CD4-positive, alpha-beta T cell (primary cell): ENCODE measurements at places on chromosomes 1 and 21.

DNA sequence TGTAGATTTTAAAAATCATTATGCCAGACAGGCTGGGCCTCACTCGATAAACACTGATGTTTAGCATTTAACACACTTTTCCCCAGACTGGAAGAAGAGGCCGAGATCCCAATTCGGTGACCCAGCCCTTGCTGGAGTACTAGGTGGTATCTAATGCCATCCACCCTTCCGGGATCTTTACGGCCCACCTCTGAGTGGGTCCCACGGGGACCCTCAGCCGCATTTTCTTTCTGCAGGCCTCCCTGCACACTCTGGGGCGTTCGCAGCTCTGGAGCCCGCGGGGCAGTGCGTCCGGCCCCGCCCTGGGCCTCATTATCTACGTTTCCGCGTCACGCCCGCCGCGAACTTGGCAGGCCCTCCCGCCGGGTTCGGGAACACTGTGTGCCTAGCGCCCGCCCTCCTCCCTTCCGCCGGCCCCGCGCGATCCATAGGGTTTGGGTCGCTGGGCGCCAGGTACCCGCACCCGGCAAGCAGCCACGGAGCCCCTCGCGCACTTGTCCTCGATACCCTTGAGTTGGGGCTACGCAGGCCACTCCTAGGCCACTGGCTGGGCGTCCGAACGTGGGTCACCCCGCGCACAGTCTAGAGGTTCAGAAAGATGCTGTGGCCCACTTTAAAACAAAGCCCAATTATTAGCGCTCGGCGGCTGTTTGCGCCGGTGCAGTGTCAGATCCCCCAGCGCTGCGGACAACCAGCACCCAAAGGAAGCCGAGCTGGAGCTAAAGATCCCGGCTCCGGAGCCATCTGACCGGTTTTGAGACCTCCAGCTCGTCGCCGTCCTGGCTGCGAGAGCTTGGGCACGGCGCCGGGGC is 950 bp upstream of the EVA1C start:
- peaks cover 31% of the 10 kb centered on the region for H3K4me1 ChIP-seq
- peak overlapping the region; percentile 96 for H3K4me3 ChIP-seq
- H3K36me3 ChIP-seq = no peaks in the 10 kb centered on the region
- H3K27ac ChIP-seq = peak overlapping the region; percentile 96

- H3K4me3 ChIP-seq = no peak within 1 kb of the TSS
- no peaks in the 10 kb centered on the region for H3K36me3 ChIP-seq
- no peak for DNase-seq
- no peak within 1 kb of the TSS for H3K27ac ChIP-seq
- H3K27me3 ChIP-seq = no peaks in the 10 kb centered on the region
These were observed at the start of gene EXTL1 for GRCh38 chr1:26021647-26022403. Gene EXTL1, plus strand, starts transcription at chr1:26021775. Its CDS starts 872 bp downstream, at chr1:26022647.

GRCh38 chr1:160520582-160520981 is 2.5 kb downstream of the SLAMF6 start:
- H3K4me3 ChIP-seq = peak overlapping the region; percentile 70
- DNase-seq = no peak
- no peaks in the 10 kb centered on the region for H3K36me3 ChIP-seq
- H3K27me3 ChIP-seq = no peaks in the 10 kb centered on the region
- peak overlapping the region; percentile 66 for H3K27ac ChIP-seq

- no peak for DNase-seq
- H3K27me3 ChIP-seq = no peaks in the 10 kb centered on the region
- H3K4me1 ChIP-seq = no peaks in the 10 kb centered on the region
- H3K27ac ChIP-seq = no peak overlapping the region
- no peak overlapping the region for H3K4me3 ChIP-seq
These were observed 64.0 kb downstream of the CTH start for GRCh38 chr1:70475023-70475422.

DNA sequence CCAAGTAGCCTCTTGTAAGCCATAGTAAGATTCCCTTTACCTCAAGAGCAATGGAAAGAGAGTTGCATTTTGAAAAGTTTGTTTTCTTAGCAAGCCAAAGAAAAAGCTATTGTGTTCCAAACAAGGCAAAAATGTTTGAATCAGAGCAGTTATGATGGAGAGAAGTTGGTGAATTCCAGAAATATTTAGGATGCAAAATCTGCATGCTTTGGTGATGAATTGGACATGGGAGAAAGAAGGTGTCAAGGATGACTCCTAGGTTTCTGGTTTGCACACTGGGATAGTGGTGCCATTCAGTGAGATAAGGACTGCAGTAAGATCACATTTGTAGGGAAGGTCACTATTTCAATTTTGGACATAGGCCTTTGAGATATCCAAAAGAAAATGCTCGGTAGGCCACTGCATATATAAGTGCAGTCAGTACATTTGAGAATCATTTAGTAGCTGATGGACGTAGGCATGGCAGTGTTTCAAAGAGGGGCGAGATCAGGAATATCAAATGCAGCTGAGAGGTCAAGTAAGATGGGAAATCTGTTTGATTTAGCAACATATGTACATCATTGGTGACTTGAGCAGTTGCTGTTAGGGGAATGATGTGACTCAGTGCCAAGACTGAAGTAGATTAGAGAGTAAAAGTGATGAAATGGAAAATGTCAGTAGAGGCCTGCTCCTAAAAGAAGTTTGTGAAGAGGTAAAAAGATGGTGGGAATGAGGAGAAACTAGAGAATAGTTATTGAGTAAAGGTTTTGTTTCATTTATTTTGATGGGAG is 33.9 kb upstream of the GPR25 start:
- H3K4me3 ChIP-seq = no peak overlapping the region
- no peak overlapping the region for H3K27ac ChIP-seq
- DNase-seq = no peak

DNA sequence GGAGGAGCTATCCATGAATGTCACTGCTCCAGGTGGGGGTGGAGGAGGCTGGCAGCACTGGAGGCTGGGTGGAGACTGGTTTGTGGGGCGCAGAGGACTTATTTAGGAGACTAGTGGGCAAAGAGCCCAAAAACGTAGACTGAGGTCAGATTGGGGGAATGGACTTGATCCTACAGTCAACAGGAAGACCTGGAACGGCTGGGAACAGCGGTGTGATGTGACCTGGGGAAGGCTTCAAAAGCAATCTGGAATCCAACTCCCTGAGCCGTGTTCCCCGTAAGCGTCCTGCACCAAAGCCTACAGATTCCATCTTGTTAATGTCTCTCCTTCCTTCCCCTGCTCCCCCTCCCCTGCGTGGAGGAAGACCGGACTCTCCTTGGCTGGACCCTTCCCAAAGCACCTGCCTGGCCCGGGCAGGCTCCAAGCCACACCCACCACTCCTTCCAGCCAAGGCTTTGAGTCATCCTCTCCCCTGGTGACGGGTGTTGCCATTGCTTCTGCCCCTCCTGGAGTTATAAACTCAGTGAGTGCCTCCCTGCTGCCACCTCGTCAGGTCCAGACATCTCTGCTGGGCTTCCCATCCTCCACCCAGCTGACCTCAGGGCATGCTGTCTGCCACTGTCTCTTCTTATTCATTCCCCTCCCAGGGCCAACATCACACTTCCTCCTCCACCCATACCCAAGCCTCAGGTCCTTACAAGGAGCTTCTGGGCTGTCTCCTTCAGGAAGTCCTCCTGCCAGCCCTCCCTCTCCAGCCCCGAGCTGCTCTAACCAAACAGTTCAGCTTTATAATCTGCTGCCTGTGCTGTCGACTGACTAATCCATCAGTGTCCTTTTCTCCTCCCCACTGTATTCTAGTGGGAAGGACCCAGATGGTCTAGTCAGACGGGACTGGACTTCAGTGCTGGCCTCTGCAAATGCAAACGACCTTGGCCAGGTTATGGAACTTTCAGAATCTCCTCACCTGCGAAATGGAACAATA is 1.6 kb upstream of the CLSTN1 start:
- no peaks in the 10 kb centered on the region for H3K27me3 ChIP-seq
- peak; percentile 42 for DNase-seq
- H3K27ac ChIP-seq = peak overlapping the region; percentile 31

DNA sequence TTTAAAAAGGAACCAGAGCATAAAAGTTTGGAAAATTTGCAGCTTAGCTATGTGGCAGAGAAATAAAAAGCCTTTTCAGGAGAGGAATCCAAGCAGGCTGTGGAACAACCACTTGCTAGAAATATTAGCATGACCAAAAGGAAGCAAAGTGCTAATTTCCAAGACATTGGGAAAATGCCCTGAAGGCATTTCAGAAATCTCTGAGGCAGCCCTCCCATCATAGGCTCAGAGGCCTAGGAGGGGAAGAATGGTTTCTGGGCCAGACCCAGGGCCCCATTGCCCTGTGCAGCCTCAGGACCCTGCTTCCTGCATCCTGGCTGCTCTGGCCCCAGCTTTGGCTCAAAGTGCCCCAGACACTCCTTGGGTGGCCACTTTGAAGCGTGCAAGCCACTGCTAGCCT is 56.8 kb downstream of the TENT5C start:
- no peak for DNase-seq
- no peak overlapping the region for H3K4me3 ChIP-seq
- no peaks in the 10 kb centered on the region for H3K36me3 ChIP-seq
- no peak overlapping the region for H3K27ac ChIP-seq
- H3K27me3 ChIP-seq = no peaks in the 10 kb centered on the region

DNA sequence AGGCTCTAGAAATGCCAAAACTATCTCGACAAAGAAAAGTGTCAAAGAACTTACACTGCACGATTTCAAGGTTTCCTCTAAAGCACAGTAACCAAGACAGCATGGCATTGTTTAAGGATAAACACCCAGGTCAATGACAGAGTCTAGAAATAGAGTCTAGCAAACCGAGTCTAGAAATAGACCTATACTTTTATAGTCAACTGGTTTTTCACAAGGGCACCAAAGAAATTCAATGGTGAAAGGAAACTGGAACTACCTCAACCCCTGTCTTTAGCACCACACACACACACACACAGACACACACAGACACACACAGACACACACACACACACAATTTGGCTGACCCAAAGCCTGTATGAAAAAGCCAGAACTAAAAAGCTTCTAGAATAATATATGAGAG is 67.1 kb upstream of the PGBD5 start:
- no peaks in the 10 kb centered on the region for H3K4me1 ChIP-seq
- H3K27ac ChIP-seq = no peak overlapping the region
- H3K4me3 ChIP-seq = no peak overlapping the region
- peaks cover 6% of the 10 kb centered on the region for H3K27me3 ChIP-seq

GRCh38 chr1:215891266-215892057 is 324.4 kb downstream of the KCTD3 start:
- H3K27me3 ChIP-seq = no peaks in the 10 kb centered on the region
- DNase-seq = no peak
- no peak overlapping the region for H3K4me3 ChIP-seq
- H3K4me1 ChIP-seq = no peaks in the 10 kb centered on the region

DNA sequence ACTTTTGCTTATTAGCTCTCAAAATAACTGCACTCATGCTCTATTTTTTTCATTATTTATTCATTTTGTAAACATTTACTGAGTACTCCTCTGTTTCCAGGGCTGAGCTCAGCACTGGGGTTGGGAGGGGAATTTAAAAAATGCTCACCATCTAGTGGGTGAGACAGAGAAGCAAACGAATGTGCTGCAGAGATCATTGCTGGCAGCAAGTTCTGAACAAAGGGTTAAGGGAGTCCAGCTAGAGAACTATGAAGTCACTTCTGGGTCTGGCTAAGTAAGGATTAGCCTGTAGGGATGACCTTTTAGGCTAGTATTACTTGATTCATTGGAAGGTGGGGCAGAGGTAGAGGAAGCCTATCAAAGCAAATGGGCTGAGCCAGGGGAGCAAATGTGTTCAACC is 99.1 kb upstream of the ZNF644 start:
- no peaks in the 10 kb centered on the region for H3K27me3 ChIP-seq
- no peak for DNase-seq
- H3K4me3 ChIP-seq = no peak overlapping the region

GRCh38 chr1:106721790-106722189 is 334.7 kb upstream of the PRMT6 start:
- H3K27me3 ChIP-seq = no peaks in the 10 kb centered on the region
- H3K4me1 ChIP-seq = no peaks in the 10 kb centered on the region
- H3K36me3 ChIP-seq = no peaks in the 10 kb centered on the region

DNA sequence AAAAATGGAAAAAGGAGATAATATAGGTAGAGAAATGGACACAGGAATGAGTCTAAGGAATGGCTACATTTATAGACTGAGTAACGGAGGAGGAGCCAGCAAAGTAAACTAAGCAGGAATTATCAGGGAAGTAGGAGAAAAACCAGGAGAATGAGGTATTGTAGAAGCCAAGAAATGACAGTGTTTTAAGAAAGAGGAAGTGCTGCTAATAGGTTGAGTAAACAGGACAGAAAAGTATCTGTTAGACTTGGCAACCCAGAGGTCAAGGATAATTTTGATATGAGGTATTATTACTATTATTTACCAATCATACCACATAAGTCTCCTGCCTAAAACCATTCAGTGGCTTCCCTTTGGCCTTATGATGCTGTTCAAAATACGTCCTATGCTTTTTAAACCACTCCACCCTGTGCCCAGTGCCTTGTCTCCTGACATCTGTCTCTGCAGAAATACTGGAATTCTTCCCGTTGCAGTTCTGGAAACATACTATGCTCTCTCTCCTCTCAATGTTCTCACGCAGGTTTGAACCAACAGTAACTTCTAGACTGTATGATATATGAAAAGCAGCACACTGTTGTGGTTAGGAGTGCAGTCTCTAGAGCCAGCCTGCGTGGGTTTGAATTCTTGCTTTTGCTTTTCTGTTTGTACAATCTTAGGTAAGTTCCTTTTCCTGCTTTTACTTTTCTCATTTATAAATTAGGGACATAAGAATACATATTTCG is 24.6 kb upstream of the NEK7 start:
- no peaks in the 10 kb centered on the region for H3K4me1 ChIP-seq
- H3K27ac ChIP-seq = no peak overlapping the region
- H3K27me3 ChIP-seq = no peaks in the 10 kb centered on the region
- no peak for DNase-seq
- H3K4me3 ChIP-seq = no peak overlapping the region
- no peaks in the 10 kb centered on the region for H3K36me3 ChIP-seq

GRCh38 chr21:17436626-17437111 is 76.2 kb upstream of the CXADR start:
- no peaks in the 10 kb centered on the region for H3K4me1 ChIP-seq
- no peak overlapping the region for H3K4me3 ChIP-seq
- H3K27ac ChIP-seq = no peak overlapping the region
- H3K36me3 ChIP-seq = no peaks in the 10 kb centered on the region
- no peaks in the 10 kb centered on the region for H3K27me3 ChIP-seq
- DNase-seq = no peak

GRCh38 chr21:38249696-38250278 is 7.0 kb upstream of the KCNJ15 start:
- no peak overlapping the region for H3K4me3 ChIP-seq
- DNase-seq = no peak
- H3K4me1 ChIP-seq = peaks cover 5% of the 10 kb centered on the region
- no peaks in the 10 kb centered on the region for H3K36me3 ChIP-seq
- H3K27ac ChIP-seq = no peak overlapping the region

- H3K4me1 ChIP-seq = no peaks in the 10 kb centered on the region
- no peaks in the 10 kb centered on the region for H3K36me3 ChIP-seq
- no peak for DNase-seq
- H3K4me3 ChIP-seq = no peak overlapping the region
- H3K27ac ChIP-seq = no peak overlapping the region
These were observed 561.8 kb upstream of the ADAMTS5 start for GRCh38 chr21:27528697-27529096.

- no peaks in the 10 kb centered on the region for H3K36me3 ChIP-seq
- no peaks in the 10 kb centered on the region for H3K4me1 ChIP-seq
- no peak overlapping the region for H3K27ac ChIP-seq
- peaks cover 6% of the 10 kb centered on the region for H3K27me3 ChIP-seq
- H3K4me3 ChIP-seq = no peak overlapping the region
- no peak for DNase-seq
These were observed 64.8 kb downstream of the EPHB2 start for GRCh38 chr1:22775478-22775877.
